ENCODE measurements at places on chromosomes 12 and 14.

DNA sequence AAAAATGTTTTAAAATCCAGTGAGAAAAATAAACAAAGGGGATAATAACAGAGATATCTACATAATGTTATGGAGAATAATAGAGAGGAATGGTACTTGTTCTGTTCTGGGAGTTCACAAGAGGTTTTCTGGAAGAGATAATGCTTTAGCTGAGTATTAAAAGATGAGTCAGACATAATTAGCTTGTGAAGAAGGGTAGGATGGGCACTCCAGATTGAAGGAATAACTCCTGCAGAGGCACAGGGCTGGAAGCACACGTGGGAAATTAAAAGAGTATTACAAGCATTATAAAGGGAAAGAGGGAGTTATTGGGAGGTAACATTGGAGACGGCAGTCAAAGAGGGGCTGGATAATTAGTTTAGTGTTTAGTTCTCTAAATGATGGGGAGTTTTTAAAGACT lies 124.9 kb upstream of the BTG1 start:
- DNase-seq: no peak

- DNase-seq: peak; percentile 71
Observed at GRCh38 chr12:109310247-109311125, 1.4 kb upstream of the FOXN4 start.

- DNase-seq: no peak
Observed at GRCh38 chr12:102824218-102824835, 92.7 kb downstream of the PAH start.

DNA sequence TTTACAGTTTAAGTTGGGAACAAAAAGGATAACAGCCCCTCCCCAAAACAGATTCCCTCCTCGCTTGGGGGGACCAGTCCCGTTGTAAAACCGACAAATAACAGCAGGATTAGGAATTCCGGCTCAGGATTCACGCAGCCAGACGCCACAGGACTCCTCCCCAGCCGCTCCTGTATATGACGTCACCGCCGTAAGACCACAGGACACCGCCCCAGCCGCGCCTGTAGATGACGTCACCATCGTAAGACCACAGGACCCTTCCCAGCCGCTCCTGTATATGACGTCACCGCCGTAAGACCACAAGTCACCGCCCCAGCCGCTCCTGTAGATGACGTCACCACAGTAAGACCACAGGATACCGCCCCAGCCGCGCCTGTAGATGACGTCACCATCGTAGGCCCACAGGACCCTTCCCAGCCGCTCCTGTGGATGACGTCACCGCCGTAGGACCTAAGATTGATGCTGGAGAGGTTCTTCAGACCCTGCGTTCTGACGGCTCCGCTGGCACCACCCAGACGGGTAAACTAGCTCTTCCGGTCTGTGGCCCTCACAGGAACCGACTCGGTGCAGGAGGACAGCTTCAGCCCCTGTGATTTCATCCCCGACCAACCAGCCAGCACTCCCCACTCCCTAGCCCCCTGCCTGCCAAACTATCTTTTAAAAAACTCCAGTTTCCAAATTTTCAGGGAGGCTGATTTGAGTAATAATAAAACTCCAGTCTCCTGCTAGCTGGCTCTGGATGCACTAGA lies 43.9 kb upstream of the FBRSL1 start:
- DNase-seq: peak; percentile 81

GRCh38 chr14:61527325-61528100 lies 167.8 kb upstream of the HIF1A start:
- no peak for DNase-seq

DNA sequence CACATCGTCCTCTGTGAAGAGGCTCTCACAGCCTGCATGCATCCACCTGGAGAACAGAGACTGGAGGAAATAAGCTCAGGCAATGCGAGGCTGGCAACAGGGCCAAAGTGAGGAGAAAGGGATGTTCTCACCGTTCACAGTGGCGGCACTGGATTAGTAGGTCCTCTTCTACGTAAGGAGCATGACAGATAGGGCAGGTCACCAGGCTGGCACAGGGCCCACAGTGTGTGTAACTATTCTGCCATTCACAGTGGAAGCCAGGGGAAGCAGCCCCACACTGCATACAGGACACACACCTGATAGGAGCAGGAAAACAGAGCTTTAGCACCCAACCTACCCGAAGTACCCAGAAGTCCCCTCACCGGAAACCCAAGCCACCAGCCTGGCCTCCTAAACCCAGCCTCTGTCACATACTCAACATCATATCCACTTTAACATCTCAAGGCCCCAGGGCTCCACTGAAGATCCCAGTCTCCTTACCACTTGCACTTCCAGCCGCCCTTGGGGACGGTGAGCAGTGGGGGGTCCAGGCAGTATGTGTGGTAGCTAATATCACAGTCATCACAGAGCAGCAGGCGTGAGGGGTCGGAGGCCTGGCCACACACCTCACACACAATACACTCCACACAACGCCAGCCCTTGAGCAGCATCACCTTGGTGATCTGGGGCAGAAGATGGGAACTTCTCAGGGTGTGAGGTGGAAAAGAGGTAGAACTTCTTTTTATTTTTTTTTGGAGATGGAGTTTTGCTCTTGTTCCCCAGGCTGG lies 14.3 kb downstream of the KMT2D start:
- DNase-seq: no peak

DNA sequence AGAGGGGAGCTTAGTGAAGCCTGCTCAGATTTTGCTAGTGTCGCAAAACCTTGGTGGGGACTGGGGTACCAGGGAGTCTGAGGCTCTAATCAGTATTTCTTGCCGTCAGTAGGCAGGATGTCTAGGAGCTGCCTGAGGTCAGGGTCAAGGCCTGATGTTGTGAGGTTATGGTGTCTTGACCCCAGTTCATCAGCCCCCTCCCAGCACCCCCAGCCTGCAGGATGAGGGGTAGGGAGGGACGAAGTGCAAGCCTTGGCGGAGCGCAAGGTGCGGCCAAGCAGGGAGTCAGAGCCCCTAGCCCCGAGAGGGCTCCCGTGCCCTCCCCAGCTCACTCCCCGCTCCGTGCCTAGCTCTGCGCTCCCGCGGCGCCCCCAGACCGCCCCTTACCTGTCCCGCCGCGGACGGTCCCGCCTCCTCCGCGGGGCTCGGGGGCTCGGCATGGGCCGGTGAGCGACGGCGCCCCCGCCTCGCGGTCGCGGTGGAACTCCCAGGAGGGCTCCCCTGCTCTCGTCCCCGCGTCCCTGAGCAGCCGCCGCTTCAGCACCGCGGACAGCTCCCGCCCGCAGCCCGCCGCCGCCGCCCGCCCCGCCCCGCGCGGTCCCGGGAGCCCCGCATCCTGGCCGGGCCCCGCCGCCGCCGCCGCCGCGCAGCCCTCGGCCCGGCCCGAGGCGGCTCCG lies 347 bp downstream of the SYNDIG1L start:
- DNase-seq: no peak

DNA sequence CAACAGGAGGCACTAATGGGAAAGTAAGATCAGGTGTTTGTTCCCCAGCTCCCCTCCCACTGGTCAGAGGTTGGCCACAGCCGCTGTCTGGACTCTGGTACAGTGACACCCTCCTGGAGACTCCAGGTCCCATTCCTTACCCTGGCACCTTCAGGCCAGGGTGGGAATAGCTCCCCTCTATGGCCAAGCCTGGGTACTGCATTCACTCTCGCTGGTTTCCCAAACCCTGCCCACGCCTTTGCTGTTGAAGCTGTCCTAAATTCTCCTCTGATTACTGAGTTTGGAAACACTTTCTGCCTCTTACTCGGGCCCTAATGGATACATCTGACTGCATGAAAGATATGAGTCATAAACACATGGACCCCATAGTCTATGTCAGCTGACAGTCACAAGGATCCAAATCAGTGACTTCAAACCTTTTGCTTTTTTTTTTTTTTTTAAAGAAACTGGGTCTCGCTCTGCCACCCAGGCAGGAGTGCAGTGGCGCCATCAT lies 17.9 kb downstream of the HRK start:
- no peak for DNase-seq

DNA sequence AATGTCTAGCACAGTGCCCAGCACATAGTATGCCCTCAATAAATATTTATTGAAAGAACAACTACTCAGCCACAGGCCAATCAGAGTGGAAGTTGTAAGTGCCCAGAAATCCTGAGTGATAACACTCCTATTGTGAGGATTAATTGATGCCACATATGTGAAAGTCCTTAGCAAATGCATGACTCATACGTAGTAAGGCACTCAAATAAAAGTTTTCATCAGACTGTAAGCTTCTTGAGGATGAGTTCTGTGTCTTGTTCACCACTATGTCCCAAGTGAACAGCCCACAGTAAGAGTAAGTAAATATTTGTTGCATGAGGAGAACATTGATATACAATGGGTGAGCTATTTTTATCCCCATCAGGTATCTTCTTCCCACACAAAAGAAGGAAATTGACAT lies 24.7 kb upstream of the ANO6 start:
- DNase-seq: no peak

DNA sequence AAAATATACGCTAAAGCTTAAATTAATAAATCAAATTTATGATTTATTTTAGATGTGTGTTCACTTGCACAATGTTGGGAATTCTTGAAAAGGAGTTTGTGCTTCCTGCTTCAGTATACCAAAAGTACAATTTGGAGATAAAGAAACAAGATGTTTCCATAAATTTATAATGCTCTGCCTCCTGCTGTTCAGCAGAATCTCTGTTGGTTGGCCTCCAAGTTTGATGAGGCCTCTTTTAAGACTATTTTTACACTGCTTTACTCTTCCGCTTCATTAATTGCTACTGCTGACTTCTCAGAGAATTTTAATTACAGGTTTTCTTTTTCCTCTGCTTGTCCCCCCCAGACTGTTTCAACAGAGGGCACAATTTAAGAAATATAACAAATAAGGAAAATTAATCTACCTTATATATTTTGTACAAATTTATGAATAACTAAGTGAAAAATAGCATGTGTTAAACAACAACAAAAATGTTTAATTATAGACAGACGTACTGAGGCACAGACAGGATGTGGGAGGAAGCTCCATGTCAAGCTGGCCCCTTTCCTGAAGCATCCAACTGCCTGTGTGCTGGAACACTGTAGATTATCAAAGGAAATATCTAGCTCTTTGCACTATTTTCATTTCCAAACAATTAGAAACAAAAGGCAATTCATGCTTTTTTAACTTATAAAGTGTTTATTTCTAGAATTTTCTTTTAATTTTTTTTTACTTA lies 83.9 kb downstream of the PIK3C2G start:
- DNase-seq: no peak

GRCh38 chr14:96204151-96205058 lies at the start of gene BDKRB2:
TSS of gene BDKRB2 (plus strand) at chr14:96204839. CDS start at chr14:96237108, 32,269 bp downstream.
- peak; percentile 80 for DNase-seq

DNA sequence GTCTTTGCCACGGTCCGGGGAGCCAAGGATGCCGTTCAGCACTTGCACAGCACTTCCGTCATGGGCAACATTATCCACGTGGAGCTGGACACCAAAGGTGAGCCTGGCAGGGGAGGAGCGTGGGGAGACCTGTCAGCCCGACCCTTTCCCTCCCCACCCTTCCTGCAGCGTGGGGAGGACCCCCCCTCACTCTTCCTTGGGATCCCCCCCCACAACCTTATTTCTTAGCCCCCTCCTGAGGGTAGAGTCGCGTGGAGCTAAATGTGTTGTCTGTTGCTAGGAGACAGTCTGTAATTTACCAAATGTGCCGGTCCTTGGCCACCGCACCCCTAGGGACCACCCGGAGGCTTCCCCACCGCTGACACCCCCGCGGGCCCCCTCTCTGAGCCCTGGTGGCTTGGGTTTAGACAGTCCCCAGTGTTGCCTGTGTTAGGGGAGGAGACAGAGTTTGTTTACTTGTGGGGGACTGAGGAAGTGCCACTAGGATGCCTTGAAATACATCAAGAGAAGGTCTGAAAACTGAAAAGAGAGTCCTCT lies 2.3 kb downstream of the SETD1B start:
- DNase-seq: no peak

DNA sequence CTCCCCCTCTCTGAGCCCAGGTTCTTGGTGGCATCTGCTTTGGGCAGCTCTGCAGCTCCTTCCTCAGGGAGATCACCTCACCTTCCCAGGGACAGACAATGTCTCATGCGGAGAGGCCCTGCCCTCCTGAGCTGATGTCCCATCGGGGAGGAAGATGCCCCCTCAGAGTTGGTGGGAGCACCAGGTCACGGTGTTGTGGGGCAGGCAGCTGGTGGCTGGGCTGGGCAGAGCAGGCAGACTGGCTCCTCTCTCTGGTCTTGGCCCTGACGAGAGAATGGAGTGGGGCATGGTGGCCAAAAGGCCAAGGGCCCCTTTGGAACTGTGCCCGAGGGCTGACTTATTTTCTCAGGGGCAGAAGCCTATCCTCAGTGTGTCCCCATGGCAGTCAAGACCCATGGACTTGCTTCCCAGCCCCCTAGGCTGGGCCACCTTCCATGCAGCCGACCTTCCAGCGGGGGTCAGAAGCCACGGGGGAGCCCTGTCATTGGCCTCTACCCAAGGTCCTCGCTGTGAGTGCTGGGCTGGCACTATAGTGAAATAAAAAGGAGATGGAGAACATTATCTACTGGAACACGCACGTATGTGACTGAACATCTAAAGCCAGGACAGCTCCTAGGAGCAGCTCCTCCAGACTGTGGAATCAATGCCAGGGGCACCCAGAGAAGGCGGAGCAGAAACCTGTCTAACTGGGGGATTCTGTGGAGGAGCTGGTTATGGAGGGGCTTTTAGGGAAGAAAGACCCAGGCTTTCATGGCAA lies 21.9 kb downstream of the PPP2R5C start:
- DNase-seq: no peak
